ENCODE measurements at places on chromosomes 5 and 9.

DNA sequence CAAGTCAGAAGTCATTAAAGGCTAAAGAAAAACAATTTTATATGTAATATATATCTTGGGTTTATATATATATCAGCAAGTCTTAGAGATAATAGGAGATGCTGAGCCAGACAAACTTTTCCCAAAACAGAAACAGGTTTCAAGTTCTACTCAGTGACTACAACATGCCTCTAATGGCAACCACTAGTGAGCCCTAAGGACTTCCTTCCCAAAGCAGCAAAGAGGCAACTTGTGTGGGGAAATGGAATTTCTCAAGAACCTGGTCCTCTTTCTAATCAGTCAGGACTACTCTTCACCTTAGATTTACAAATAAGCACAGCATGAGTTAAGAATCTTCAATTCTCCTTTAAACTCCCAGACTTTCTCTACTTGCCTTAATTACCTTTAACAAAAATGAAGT, 17.6 kb downstream of the RNF38 start:
- DNase-seq, result no peak

DNA sequence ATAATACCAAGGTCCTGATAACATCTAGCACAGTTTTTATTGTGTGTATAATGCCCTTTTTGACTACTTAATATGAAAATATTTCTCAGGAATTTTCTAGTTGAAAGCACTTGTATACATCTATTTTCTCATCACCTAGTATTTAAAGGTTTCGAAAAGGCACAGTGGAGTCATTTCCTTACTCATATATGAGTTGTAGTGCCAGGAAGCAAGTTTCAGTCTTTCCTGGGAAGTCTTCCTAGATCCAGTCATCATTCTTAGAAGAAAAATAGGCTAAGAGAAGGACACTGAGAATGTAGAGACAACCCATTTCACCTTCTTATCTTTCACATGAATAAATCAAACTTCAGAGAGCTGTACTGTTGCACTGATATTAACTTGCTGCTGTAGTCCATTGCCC, 70.2 kb downstream of the SLC25A46 start:
- no peak for DNase-seq

GRCh38 chr5:998246-999031, 10.2 kb upstream of the NKD2 start:
- peak; percentile 2 for DNase-seq

DNA sequence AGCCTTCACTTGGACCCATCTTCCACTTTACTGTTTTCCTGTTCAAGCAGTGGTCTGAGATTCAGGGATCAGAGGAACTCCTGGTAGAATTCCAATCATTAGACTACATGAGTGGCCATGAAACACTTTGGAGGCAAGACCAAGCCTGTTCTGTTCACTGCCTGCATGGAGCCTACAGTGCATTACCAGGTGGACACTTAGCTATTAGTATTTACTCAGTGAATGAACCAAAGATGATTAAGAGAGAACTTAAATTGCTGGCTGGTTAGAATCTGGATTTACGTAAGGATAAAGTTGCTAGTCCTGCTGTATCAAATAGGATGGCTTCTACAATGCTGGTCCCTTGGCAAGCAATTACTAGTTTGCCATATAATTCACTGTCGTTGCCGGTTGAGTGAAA, 245.5 kb downstream of the ARRDC3 start:
- no peak for DNase-seq

GRCh38 chr5:96350678-96351077, 82.4 kb downstream of the PCSK1 start:
- no peak for DNase-seq

DNA sequence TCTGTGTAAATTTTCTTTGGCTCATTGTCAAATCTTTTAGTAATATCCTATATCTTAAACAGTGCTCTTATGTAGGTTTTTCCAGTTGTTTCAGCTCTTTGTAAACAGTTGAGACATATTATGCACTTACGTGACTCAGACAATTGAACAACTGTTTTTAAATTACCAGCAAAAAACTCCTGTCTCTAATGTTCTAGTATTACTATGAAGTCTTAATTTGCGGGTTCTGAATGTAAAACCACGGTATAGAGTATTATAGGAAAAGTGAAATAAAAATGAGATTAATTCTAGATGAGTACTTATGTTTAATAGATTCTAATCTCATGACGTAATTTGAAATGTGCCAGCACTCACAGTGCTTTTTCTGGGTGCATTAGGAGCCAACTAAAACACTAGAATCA, 136.0 kb downstream of the GDNF start:
- no peak for DNase-seq

DNA sequence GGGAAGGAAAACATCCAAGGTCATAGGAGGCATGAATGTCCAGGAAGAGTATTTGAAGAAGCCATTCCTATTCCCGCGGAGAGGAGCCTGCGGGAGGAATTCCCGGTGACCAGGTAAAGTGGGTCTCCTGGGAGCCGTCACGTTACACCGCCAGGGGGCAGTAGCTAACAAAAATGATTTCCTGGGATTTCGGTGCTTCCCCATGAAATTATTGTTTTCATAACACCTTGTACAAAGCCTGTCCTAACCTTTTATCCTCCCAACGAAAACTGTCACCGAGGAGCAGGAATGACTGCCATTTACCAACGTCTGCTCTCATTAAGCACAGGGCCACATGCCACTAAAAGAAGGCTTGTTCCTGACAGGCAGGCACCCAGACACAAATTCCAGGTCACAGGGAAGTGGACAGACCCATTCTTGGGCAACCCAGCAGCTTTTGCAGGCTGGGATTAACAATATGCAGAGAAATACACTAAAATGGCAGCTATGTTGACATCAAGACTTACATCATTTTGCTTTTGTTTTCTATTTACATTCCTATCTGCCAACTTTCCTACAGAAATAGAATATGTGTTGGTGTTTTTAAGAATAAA, 41.2 kb upstream of the CTSL start:
- peak; percentile 69 for DNase-seq

DNA sequence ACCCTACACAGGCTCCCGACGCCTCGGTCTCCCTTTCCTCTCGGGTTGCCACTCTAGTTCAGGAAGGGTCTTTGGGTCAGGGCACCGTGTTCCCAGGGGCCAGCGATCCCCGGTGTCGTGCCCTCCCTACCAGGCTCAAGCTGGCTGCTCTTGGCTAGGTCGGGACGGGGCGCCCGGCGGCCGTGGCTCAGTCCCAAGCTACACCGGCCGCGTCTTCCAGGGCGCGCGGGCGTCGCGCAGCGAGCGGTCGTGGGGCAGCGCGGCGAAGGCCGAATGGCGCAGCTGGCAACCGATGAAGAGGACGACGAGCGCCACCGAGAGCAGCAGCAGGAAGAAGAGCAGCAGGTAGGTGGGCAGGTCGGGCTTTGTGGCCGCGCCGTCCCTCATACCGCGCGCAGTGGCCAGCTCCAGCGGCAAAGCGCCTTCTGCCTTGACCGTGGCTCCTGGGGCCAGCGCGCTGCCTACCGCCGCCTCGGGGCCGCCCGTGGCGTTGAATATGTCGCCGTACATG, 892 bp downstream of the SMIM32 start:
- DNase-seq, result no peak

GRCh38 chr5:66713998-66714397, 117.8 kb downstream of the MAST4 start:
- no peak for DNase-seq

GRCh38 chr5:80219391-80219790, 36.5 kb downstream of the SERINC5 start:
- DNase-seq, result no peak

GRCh38 chr9:129283705-129284606, 105.9 kb upstream of the IER5L start:
- DNase-seq, result no peak

DNA sequence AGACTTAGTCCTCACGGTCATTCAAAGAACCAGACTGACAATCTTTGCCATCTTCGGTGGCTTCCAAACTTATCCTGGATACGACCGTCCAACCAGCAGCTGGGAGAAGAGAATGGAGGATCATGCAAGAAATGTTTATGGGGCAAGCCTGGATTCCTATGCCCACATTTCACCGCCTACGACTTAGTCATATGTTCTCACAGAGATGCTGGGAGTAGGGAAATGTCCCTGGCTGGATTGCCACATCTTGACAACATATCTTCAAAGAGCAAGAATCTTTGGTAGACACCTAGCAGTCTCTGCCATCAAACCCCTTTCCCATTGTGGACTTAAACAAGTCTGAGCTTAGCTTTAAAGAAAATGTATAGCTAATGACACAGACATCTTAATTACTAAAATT, 5.0 kb downstream of the MED7 start:
- DNase-seq, result no peak

- no peak for DNase-seq
Observed at GRCh38 chr9:9341203-9341602, 1271.6 kb downstream of the PTPRD start.

GRCh38 chr5:58107704-58108103, 352.2 kb downstream of the PLK2 start:
- DNase-seq, result no peak

GRCh38 chr9:20990867-20991266, 40.6 kb downstream of the HACD4 start:
- DNase-seq, result no peak

DNA sequence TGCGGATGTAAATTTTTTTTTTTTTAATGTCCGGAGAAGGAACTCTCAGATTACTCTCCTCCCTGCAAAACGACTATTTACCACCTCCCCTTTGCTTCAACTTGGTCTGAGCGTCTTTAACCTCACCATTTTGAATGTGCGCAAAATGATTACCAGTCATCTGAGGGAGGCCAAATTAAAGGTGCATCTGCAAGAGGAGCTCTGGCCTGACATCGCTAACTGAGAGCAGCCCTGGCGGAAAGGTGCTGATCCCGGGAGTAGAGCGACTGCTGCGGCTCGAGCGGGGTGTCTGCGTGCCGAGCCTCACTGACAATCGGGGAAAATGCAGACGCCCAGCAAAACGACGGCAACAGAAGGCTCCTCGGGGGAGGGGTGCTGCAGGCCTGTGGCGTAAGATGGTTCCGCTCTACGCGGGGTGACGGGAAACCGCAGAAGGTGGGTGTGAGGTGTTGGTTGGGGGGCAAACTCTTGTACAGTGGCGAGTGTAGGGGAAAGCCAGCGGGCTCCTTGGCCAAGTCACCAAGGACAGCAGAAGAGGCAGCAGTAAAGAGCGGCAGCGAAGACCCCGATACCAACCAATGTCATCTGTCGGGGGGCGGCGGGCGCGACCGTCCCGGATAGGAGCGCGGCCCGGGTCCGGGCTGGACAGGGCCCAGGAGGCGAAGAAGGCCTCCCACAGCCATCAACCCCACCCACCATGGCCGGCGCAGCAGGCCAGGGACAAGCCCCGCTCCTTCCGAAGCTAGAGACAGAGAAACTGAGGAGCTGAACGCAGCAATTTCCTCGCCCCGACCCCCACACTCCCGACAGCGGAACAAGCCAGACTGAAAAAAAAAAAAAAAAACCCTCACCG, 557 bp downstream of the PJA2 start:
- DNase-seq, result peak; percentile 62

DNA sequence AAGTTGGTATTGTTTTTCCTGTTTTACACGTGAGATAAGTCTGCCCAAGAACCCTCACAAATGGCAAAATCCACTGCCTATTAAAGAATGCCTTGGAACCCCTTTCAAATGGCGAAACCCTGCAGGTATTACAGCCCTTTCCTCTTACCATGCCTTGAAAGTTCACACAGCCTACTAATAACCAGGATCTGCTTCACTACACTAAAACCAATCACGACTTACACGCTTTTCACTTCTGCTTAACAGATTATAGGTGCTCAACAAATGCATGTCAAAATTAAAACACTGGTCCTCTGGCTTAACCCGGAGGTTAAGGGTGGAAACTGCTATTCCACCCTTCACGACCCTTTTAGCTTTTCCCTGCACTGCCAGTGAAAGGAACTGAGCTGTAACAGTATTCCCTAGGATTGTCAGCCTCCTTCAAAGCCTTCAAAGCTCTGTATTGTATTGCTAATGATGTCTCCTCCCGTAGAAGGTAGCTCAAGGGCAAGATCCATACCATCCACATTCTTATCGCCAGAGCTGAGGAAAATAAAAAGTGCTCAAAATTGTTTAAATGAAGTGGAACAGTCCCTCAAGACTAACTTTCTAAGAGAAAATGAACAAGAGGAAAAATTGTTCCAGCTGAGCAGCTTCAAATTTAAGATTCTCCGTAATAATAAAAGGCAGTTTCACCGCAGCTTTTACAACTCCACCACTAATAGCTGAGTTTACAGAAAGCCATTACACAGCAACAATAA, 997 bp downstream of the AUH start:
- no peak for DNase-seq

- DNase-seq, result no peak
Observed at GRCh38 chr5:126677121-126677520, 76.4 kb downstream of the PHAX start.

GRCh38 chr5:18037718-18038117, 403.5 kb downstream of the TAF11L14 start:
- no peak for DNase-seq

GRCh38 chr5:32170303-32171151, 3.6 kb downstream of the GOLPH3 start:
- DNase-seq, result no peak

DNA sequence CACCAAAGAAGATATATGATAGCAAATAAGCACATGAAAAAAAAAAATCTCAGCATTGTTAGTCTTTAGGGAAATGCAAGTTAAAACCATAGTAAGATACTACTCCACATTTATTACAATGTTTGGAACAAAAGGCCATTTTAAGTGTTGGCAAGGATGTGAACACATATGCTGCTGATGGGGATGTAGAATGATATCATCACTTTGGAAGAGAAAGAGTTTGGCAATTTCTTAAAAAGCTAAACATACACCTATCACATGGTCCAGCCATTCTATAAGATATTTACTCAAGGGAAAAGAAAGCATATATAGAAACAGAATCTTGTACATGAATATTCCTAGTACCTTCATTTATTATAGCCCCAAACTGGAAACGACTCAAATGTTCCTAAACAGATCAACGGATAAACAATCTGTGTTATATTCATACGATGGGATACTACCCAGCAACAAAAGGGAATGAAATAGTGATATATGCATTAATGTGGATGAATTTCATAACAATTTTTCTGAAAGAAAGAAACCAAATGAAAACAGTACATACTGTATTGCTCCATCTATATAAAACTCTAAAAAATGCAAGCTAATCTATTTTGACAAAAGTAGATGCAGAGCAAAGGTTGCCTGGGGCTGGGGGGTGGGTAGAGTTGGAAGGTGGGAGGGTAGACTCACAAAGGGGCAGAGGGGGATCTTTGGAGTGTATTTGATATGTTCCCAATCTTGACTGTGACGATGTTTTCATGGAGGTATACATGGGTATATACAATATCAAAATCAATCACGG, 45.7 kb upstream of the SMAD5 start:
- DNase-seq, result no peak

DNA sequence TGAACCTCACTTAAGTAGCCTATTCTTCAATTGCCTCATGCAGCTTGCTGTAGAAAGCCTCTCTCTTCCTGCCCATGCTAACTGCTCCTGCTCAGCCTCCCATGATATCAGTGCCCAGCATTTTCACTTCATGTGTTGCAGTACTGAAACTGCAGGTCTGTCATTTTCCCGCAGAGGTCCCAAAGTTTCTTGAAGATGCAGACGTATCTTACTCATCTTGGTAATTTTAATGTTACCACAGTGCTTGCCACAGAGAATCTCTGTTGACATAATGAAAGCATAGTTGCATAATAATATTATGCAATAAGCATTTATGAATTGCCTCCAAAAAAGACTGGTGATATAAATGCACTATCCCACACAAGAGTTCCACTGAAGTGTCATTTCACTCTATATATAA, 561.1 kb upstream of the DAP start:
- no peak for DNase-seq

GRCh38 chr5:107169867-107170266, 500.9 kb downstream of the EFNA5 start:
- DNase-seq, result no peak

- DNase-seq, result no peak
Observed at GRCh38 chr9:33469891-33470290, 3.8 kb downstream of the NOL6 start.

GRCh38 chr5:32233696-32234447, 59.8 kb upstream of the GOLPH3 start:
- DNase-seq, result no peak

Data from WTC11 (cell line).